ENCODE measurements at places on chromosomes 6 and 20.
A peak's percentile ranks its signal among the peaks of the same experiment; 100 is the strongest.

DNA sequence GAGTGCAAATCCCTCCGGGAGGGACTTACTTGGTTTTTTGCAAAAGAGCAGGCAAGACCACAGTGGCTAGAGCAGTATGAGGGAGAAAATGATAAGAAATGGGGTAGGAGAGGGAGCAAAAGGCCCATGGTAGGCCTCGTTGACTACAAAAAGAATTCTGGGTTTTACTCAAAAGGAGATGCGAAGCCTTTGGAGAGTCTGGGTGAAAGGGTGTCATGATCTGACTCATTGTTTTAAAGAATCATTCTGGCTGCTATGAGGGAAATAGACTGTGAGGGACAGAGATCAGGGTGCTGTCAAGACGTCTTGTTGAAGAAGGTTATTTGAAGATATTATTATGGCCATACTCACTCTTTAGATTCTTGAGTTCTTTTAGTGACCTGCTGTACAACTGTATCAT is 13.0 kb downstream of the TBC1D32 start:
- DNase-seq: no peak

DNA sequence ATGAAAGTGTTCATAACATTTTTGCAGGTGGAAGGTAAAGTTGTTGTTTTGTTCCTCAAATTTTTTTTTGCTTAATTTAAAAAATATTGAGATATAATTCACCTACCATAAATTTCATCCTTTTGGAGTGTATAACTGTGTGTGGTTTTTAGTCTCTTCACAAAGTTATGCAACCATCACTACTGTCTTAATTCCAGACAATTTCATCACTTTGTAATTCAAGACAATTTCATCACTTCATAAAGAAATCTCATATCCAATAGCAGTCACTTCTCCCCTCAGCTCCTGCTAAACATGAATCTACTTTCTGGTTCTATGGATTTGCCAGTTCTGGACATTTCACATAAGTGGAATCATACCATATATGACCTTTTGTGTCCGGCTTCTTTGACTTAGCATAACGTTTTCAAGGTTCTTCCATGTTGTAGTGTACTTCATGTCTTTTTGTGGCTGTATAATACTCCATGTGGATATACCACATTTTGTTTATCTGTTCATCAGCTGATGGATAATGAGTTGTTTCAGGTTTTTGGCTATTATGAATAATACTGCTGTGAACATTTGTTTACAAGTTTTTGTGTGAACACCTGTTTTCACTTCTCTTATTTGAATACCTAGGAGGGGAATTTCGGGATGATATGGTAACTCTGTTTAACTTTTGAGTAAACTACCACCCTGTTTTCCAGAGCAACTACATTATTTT is 18.8 kb downstream of the ZFAND3 start:
- no peak for DNase-seq

GRCh38 chr6:28673787-28674671 is 148.3 kb downstream of the GPX5 start:
- DNase-seq: peak; percentile 42

DNA sequence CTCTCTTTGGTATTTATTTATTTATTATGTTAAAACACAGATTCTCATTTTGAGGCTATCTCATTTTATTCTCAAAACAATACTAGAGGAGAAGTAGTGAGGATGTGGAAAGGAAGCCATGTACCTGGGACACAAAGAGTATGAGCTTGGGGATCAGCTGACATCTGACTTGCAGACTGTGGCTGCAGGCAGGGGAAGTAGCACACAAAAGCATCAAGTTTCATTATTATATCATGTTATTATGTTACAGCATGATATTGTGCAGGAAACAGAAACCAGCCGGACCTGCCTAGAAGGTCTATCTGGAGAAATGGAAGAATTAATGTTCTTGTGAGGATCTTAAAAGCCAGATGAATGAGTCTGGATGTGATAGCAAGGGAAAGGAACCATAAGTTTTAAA is 248.2 kb downstream of the KHDC1L start:
- no peak for DNase-seq

DNA sequence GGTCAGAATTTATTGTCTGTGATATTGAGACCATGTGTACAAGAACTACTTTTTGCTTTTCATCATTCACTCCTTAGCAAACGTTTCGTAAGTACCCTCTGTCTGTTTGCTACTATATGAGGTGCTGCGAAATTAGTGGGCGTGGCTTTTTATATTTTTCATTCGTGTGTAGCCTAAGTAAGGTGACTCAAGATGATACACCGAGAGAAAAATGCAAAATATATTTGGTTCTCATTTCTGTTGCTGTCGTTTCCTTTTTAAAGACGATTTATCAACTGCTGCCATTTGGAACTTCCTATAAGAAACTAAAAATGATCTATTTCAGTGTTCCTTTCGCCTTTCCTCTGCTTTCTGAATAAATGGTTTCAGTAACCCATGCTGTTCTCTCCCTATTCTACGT is 61.2 kb downstream of the VAPB start:
- no peak for DNase-seq

DNA sequence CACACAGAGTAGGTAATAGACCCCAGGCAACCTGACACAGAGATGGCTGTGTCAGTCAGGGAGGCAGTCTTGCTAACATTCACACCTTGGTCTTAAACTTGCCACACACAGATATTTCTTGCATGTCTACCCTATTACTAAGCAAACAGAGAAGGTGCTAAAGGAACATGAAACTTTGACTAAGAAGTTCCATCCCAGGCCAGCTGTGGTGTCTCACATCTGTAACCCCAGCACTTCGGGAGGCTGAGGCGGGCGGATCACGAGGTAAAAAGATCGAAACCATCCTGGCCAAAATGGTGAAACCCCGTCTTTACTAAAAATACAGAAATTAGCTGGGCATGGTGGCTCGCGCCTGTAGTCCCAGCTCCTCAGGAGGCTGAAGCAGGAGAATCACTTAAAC is 222.4 kb upstream of the JARID2 start:
- DNase-seq: no peak

DNA sequence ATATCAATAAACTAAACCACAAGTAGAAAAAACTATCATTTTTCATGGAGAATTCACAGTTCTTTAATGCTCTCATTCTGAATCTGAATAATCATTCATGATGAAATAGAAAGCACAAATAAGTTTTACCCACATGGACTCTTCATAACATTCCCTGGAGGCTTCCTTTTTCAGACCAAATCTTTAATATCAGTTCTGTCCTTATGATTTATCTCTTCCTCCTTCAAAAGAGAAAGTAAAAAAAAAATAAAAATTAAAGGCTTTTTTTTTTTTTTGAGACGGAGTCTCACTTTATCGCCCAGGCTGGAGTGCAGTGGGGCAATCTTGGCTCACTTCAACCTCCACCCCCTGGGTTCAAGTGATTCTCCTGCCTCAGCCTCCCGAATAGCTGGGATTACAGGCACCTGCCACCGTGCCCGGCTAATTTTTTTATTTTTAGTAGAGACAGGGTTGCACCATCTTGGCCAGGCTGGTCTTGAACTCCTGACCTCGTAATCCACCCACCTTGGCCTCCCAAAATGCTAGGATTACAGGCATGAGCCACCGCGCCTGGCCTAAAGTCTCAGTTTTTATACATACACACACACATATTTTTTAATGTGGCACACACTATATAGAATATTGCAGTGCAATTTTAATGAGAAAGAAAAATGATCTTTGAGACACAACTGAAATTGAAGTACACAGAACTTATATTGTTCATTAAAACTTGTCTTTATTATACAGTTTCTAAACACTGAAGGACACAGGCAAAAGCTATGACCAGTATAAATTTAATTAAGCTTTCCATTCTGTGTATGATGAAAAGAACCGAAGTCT is 31.9 kb upstream of the ZNF217 start:
- DNase-seq: no peak

DNA sequence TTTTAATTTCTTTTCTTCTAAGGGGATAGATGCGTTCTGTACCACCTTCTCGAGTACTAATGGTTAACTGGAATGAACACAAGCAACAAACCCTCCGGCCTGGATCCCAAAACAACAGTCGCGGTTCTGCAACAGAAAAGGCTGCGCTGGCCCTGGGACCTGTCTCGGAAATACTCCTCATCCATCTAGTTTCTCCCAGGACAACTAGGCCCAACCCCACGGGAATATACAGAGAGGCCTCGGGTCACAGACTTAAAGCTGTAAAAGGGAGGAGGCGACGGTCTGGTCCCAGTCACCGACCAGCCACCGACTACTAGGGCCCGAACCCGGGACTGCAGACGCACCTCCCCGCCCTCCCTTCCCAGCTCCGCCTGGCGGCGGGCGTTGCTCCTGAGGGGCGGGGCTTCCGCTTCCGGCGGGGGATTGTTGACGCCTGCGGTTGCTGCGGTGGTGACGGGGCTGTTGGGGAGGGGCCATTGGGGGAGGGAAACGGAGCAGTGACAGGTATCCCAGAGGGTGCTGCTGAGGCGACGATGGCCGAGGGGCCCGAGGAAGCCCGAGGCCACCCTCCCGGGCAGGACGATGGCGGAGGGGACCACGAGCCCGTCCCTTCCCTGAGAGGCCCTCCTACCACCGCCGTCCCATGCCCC is at the start of gene FAM8A1:
TSS of gene FAM8A1 (plus strand) at position 426 of the 650 bp plus-strand sequence. CDS start at position 534, 108 bp downstream.
- peak; percentile 97 for DNase-seq

DNA sequence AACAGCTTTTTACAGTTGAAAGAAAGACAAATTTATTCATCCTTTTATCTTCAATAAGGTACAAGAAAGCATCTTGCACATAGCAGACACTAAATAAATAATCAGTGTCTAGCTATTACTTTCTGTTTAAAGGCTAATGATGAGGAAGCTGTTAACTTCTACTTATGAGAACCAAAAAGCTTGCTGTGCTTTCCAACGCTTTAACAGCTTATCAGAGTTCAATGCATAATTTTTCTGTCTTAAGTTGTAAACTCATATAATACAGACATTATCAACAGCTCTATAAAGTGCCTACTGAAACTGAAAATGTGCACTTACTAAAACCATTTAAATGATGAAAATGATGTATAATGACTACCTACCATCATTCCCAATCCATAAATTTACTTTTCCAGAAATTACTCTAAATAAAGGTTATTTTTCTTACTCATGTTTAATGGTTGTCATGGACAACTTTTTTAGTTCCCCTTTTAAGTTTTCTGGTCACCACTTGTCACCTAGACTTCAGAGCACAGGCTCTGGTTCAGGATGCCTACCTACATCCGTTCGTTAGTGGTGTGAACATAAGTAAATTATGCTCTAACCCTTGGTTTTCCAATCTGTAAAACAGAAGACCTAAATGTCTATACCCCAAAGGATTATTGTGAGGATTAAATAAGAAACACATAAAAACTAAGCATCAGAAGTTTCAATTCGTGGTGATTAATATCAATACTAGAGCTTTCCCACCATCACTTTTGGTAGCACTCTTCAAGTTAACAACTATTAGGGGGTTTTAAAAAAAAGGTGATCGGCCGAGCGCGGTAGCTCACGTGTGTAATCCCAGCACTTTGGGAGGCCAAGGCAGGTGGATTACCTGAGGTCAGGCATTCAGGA is 8.0 kb downstream of the PNISR start:
- DNase-seq: no peak

GRCh38 chr6:24960991-24961475 is 25.3 kb upstream of the RIPOR2 start:
- no peak for DNase-seq

GRCh38 chr20:48799328-48800105 is 28.3 kb downstream of the PREX1 start:
- DNase-seq: no peak

DNA sequence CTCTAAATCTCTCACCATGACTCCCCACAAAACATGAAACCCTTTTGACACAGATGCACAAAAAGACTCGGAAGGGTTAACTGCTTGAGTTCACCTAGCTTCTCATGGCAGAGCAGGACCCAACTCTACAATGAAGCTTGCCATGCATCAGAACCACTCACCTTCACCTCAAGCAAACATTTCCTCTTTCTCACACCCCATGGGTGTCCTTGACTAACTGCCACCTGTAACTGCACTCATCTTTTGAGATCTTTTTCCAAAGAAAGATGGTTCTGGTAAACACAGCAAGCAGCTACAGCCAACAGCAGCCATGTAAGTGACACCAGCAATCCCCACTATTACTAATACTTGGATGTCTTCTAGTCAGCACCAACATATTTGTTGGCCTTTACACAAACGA is 76.5 kb downstream of the EFHC1 start:
- no peak for DNase-seq

GRCh38 chr6:6319952-6320811 is at the start of gene F13A1:
F13A1 (minus strand) TSS chr6:6320662; CDS start chr6:6318664, 1,998 bp downstream.
- DNase-seq: no peak

DNA sequence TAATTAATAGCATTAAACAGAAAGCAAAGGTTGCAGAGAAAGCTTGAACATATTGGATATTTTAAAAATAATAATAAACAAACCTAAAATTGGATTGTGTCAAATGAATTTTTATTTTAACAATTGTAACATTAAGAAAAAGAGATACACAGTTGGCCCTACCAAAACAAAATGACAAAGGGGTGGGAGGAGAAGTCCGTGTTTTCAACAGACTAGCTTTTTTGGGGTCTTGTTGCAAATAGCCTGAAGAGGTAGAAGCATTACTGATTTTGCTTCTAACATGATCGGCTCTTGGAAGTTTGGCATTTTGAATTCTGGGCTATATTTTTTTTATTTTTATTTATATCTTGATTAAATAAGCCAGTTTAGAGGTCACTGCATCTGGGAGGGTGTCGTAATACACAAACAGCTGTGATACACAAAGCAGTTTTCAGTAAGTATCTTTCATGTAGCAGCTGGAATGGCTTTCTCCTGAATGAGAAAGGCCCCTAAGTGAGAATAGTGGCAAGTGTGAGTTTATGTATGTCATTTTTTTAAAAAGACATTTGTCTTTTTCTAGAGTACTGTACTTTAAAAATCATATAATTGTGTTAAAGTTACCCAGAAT is 85.5 kb upstream of the ZNF217 start:
- no peak for DNase-seq

DNA sequence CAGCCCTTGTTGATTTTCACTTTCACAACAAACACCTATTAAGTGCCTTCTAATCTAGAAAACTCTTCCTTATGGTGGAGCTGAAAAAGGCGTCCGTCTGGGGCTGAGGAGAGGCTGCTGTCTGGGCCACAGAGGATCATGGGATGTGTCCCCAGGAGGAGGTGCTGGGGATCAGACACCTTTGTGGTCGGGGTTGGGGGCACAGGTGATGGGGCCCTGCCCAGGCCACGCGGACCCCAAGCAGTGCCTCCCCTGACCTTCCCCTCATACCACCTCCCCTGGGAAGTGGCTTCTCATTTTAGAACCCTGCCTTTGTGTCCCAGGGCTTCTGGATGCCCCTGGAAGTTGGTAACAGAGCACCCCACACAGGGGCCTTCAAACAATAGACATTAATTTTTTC is 41.1 kb downstream of the SUN5 start:
- no peak for DNase-seq

DNA sequence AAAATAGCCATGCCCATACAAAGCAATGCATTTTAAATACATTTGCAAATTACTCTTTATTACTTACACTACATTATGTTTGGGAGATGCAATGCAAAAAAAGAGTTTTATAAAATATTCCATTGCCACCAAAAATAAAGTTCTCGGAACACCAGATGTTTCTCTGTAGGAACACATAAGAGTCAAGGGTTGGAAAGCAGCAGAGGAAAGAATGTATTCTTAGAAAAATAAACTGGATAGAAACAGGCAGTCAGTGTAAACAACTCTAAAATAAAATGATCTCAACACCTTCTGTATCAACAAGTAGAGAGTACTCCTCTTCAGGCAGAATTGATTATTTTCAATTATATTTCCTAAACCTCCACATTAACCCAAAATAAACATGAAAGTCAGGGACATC is 28.1 kb downstream of the KIF13A start:
- DNase-seq: no peak

Data from nucleus accumbens (tissue), 56 donors.